Activated CD8-positive, alpha-beta memory T cell treated with anti-CD3 and anti-CD28 coated beads, Interleukin-2, amount 10 ng/mL, durations not matched to agents 7 days and 5 days (primary cell): ENCODE measurements at places on chromosomes 6 and 20. TPM values are rescaled to one million over a fixed set of nuclear protein-coding genes. Genes with fewer than 3 reads are reported as not detected.
A peak's percentile ranks its signal among the peaks of the same experiment; 100 is the strongest.

GRCh38 chr6:36695414-36695813 is 2.2 kb upstream of the RAB44 start:
- H3K27me3 ChIP-seq: no peaks in the 10 kb centered on the region
- peaks cover 2% of the 10 kb centered on the region for H3K36me3 ChIP-seq
- H3K4me1 ChIP-seq: peaks cover 51% of the 10 kb centered on the region
- H3K4me3 ChIP-seq: no peak overlapping the region
- DNase-seq: no peak

- H3K4me3 ChIP-seq: no peak overlapping the region
- H3K36me3 ChIP-seq: no peaks in the 10 kb centered on the region
- no peak overlapping the region for H3K27ac ChIP-seq
- DNase-seq: no peak
- H3K27me3 ChIP-seq: no peaks in the 10 kb centered on the region
Observed at GRCh38 chr6:88266126-88266525, 100.0 kb upstream of the CNR1 start.

GRCh38 chr6:122422614-122423267 is 23.3 kb downstream of the HSF2 start:
- no peak for DNase-seq
- H3K27me3 ChIP-seq: no peaks in the 10 kb centered on the region

GRCh38 chr20:45052698-45053429 is 48.1 kb downstream of the KCNS1 start:
- H3K27me3 ChIP-seq: no peaks in the 10 kb centered on the region
- H3K4me1 ChIP-seq: peaks cover 73% of the 10 kb centered on the region
- H3K4me3 ChIP-seq: peak overlapping the region; percentile 17
- peaks cover 44% of the 10 kb centered on the region for H3K36me3 ChIP-seq
- DNase-seq: peak; percentile 75

- no peak for DNase-seq
- H3K27ac ChIP-seq: no peak overlapping the region
- no peaks in the 10 kb centered on the region for H3K4me1 ChIP-seq
- H3K36me3 ChIP-seq: no peaks in the 10 kb centered on the region
- no peak overlapping the region for H3K4me3 ChIP-seq
- H3K27me3 ChIP-seq: no peaks in the 10 kb centered on the region
Observed at GRCh38 chr6:69343851-69344250, 453.0 kb downstream of the LMBRD1 start.

- no peaks in the 10 kb centered on the region for H3K4me1 ChIP-seq
- H3K36me3 ChIP-seq: no peaks in the 10 kb centered on the region
- H3K4me3 ChIP-seq: no peak overlapping the region
- H3K27ac ChIP-seq: no peak overlapping the region
- H3K27me3 ChIP-seq: no peaks in the 10 kb centered on the region
- no peak for DNase-seq
Observed at GRCh38 chr6:126643352-126643751, 303.4 kb downstream of the CENPW start.

DNA sequence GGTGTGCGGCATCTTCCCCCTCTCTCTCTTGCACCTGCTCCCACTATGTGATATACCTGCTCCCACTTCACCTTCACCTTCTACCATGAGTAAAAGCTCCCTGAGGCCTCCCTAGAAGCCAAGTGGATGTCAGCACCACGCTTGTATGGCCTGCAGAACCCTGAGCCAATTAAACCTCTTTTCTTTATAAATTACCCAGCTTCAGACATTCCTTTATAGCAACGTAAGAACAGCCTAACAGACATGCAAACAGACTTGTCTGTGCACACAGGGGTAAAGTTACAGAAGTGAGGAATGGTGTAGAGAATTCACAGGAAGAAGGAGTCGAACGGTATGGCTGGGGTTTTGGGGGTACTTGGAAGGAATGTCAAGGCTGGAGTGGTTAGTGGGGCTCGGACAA is 14.8 kb upstream of the TGM2 start:
- peaks cover 23% of the 10 kb centered on the region for H3K27me3 ChIP-seq
- DNase-seq: no peak
- no peak overlapping the region for H3K4me3 ChIP-seq
- no peaks in the 10 kb centered on the region for H3K36me3 ChIP-seq
- no peak overlapping the region for H3K27ac ChIP-seq

DNA sequence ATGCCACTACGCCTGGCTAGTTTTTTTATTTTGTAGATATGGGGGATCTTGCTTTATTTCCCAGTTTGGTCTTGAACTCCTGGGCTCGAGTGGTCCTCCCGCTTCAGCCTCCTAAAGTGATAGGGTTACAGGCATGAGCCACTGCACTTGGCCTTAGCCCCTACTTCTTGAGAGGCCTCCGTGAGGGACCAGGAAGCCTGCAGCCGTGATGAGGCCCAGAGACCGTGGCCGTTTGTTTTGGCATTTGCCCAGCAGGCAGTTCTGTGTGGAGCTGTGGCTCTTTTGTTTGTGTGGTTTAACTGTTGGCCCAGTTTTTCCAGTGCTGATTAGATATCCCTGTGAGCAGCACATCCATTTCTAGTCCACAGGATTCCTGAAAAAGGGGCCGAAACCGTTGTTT is 39.8 kb downstream of the SRSF3 start:
- no peak overlapping the region for H3K27ac ChIP-seq
- H3K36me3 ChIP-seq: no peaks in the 10 kb centered on the region
- no peak overlapping the region for H3K4me3 ChIP-seq
- H3K27me3 ChIP-seq: no peaks in the 10 kb centered on the region

SLC4A11 gene
- 6.0 TPM for total RNA-seq

SS18L1 gene
- 23.0 TPM for total RNA-seq

GINS1 gene
- total RNA-seq: 36.5 TPM
